T-helper 1 cell (primary cell): ENCODE measurements at places on chromosomes 1 and 21.

- peak; percentile 30 for DNase-seq
Measured at GRCh38 chr1:53485478-53486394, 26.5 kb downstream of the DMRTB1 start.

- no peak for DNase-seq
Measured at GRCh38 chr1:6591222-6591621, 11.4 kb downstream of the ZBTB48 start.

DNA sequence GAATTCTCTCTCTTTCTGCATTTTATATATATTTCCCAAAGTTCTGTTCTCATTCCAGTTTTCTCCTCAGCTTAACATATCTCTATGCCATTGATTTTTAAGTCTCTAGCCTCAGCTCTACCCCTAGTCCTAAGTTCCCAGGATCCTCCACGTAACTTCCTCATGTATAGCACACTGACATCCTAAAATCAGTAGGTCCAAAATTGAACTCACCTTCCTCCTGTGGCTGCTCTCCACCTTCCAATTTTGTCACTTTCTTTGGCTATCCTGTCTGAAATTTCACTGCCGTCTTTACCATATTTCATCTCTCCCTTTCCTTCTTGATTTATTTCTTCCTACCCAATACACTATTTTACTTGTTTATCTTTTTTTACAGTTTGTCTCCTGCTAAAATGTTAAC, 1.5 kb downstream of the SLAMF6 start:
- no peak for DNase-seq

DNA sequence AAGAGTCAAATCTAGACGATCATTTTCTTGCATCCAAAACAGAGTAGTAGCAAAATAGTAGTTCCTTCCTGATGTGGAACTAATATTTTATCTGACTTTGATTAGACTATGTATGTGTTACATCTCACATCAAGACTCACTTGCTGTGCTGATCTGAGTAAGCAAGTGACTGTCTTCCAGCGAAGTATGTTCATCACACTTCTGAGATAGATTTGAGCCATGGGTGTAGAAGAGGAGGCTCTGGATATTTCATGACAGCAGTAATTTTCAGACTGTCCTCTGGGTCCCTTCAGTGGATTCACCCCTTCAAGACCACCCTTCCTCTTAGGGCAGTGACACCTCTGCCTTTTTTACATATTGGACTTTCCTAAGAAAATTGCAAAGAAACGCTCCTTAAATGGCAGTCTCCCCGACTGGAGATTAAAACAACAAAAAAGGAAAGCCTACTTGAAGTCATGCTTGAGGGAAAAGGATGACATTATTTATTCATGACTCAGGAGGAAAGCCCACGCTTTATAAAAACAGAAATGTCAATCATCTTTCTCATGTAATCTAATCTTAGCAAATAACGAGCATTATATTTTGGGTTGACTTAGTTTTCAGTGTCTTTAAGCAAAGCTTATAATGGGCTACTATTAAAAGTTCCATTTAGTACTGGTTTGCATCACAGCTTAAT, 22.8 kb downstream of the ATP1B1 start:
- no peak for DNase-seq

- DNase-seq: no peak
Measured at GRCh38 chr1:172955161-172955815, 95.5 kb downstream of the TNFSF18 start.

GRCh38 chr1:30196457-30196856, 526.9 kb downstream of the MATN1 start:
- DNase-seq: no peak

GRCh38 chr1:201475130-201475529, 6.1 kb upstream of the PHLDA3 start:
- DNase-seq: no peak

GRCh38 chr1:178946855-178947676, 76.2 kb upstream of the ANGPTL1 start:
- no peak for DNase-seq
